ENCODE measurements at places on chromosomes 3 and 15.

- no peak for DNase-seq
These were observed 82.2 kb downstream of the SSR3 start for GRCh38 chr3:156472684-156473083.

- no peak for DNase-seq
These were observed 301.6 kb upstream of the THBS1 start for GRCh38 chr15:39279311-39279710.

GRCh38 chr3:20912406-20912805 is 726.4 kb upstream of the SGO1 start:
- DNase-seq: no peak

GRCh38 chr3:43198791-43199644 is 87.3 kb upstream of the SNRK start:
- no peak for DNase-seq

DNA sequence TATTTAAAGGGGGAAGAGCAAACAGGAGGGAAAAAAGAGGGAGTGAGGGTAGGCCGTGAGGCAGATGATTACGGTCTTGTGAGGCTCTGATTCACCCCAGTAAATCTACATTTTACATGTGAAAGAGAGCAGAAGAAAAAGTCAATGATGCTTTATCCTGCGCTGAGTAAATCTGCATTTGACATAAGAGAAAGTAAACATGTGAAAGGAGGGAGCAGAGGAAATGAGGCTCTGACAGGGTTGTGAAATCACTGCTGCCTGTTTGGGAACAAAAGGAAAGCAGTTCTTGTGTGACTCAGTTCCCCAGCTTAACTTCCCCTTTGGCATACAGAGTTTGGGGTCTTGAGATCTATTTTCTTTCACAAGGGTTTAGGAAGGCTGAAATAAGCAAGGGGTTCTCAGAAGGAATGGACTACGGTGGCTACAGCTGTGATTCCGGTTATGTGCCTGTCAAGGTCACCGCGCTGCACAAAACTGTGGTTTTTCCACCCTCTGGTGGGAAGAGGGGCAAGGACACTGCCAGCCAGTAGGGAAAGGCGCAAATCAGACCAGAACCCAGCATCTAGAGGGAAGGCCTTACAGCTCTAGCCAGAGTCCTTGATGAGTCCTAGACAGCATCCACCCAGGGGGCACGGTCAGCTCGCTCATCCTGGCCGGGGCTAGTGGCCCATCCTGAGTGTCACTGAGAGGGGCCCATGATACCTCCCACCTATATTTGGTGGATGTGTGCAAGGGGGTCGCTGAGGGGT is 18.9 kb upstream of the HCN4 start:
- no peak for DNase-seq

DNA sequence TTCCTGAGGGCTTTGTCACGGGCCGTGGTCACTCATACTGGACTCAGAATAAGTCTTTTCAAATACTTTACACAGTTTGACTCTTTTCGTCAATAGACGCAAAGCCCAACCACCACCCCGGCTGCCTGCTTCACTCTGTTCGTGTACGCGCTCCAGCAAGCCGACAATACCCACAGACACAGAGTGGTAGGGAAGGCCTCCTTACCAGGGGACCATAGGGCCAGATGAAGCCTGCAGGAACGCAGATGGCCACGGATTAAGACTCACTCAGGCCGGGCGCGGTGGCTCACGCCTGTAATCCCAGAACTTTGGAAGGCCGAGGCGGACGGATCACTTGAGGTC is 29.7 kb downstream of the EFCAB12 start:
- no peak for DNase-seq

DNA sequence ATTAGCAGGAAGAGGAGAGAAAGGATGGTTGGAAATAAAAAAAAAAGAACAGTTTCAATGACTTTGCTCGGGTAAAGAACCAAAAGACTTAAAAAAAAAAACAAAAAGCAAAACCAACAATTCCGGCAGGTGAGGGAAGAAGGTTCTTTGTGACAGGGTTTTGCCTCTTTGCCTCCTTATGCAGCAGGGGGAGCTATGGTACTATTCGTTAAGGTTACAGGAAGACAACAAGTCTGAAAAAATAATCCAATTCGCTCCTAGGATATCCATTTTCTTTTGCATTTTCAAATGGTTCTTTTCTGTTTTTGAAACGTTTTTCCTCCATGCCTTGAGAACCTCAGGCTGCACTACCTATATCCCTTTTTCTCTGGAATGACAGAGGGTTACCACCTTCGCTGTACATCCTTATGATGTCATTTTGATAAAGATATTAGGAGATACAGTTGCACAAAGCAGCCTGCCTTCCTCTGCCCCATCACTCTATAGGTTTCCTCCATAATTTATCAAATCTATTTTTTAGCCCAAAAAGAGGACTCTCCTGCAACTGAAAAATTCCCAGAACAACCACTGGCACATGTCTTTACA is 55.0 kb downstream of the CFAP20DC start:
- no peak for DNase-seq

GRCh38 chr3:157738441-157738840 is 235.2 kb upstream of the VEPH1 start:
- no peak for DNase-seq

DNA sequence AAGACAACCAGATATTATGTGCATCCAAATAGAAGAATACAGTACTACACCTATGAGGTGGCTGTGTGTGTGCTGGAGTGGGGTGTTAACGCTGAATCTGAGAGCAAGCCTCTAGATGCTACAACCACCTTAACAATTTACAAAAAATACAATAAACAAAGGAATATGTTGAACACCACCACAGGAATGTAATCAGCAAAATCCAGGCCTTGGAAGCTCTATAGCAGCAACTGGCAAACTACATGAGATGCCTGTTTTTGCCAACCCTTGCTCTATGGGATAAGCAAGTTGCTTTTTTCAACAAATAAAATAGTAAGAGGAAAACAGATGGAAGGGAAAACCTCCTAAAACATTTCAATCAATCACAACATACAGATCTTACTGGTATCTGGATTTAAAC is 23.9 kb downstream of the SLTM start:
- no peak for DNase-seq

DNA sequence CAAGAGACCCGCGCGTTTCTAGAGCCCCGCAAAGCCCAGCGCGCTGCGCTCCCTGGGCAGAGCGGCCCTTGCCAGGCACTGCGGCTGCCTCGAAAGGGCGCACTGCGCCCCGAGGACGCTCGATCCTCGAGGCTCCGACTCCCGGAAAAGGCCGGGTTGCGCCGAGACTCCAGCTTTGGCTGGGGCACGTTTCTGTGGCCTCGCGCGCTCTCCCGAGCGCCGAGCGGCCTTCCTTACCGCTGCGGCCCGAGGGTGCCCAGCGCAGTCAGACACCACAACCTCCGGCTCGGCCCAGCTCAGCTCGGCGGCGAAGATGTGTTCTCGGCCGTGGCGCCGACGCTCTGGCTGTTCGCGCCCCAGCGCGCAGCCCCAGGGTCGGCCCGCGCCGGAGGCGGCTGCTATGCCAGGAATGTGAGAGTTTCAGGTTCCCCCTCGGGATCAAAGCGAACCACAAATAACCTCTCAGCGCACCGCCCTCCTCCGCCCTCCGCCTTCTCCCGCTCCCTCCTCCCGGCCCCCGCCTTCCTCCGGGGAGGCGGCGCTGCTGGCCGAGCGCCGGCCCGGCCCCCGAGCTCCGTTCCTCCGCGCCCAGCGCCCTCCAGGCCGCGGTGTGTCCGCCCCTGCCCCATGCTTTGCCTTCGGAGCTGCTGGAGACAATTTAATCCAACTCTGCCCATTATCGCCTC is at the start of gene AMOTL2:
Gene AMOTL2, minus strand, starts transcription at position 343 of the 686 bp plus-strand sequence. CDS start 3,014 bp downstream, outside the sequence.
- DNase-seq: no peak

- no peak for DNase-seq
These were observed 46.3 kb downstream of the LIMD1 start for GRCh38 chr3:45640724-45641361.

GRCh38 chr3:138817695-138818094 is 17.0 kb downstream of the PIK3CB start:
- DNase-seq: no peak

DNA sequence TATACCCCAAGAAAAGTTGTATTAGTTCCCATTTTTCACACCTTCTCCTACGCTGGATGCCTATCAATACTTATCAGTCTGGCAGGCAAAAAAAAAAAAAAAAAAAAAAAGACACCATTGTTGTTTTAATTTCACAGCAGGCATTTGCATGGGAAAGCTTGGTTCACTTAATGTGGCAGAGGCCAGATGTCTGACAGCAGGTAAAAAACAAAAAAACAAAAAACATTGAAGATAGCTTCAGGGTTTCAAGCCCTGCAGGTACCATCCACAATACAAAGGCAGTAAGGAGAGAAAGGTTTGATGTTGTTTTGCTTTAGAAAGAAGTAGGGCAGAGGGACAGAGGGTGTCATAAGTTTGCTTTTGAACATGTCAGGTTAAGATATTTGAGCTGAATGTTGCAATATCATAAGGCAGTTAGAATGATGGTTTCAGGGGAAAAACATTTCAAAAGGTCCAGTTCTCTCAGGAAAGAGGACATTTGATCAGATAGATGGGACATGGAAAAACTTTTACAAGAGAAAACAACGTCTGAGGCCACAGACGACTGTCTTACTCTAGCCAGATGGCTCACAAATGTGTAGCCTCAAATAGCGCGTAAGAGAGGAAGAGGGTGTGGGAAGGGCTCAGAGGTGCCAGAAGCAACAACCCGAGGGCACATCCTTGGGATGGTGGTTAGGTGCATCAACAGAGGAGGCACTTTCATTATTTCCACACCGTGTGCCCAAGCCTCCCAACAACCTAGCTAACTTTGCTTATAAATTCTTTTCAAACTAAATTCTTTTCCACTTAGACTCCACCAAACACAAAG is 25.7 kb downstream of the PCOLCE2 start:
- no peak for DNase-seq

GRCh38 chr15:63080634-63081250 is 38.2 kb downstream of the TPM1 start:
- DNase-seq: no peak

- no peak for DNase-seq
These were observed 29.5 kb upstream of the USP3 start for GRCh38 chr15:63474810-63475316.

DNA sequence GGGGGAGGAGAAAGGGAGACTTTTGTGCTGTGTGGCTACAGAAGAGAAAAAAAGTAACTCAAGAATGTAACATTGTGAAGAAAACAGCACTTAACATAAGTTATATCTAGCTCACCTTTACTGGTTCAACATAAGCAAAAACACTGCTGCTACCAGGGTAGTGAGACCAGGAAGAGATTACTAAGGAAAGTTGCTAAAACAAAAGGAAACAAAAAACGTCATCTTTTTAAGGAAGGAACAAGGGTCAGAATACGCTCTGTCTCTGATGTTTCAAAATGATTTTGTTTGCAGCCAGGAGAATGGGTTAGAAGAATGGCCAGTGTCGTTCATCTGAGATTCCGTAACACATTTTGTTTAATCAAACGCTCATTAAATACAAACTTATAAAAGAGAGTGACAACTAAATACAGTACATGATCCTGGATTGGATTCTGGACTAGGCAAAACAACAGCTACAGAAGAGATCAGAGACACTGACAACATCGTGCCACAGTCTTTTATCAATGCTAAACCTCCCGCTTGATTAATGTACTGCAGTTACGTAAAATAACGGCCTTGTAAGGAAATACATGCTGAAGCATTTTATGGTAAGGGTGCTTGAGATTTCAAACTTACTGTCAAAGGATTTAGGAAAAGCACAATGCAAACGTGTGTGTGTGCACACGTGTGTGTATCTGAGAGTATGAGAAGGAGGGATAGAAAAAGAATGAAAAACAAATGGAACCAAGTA is 67.7 kb downstream of the FOXP1 start:
- DNase-seq: no peak

- no peak for DNase-seq
These were observed 285.8 kb upstream of the GADL1 start for GRCh38 chr3:31180274-31180673.

GRCh38 chr15:90790561-90790960 is 73.4 kb downstream of the BLM start:
- DNase-seq: no peak

DNA sequence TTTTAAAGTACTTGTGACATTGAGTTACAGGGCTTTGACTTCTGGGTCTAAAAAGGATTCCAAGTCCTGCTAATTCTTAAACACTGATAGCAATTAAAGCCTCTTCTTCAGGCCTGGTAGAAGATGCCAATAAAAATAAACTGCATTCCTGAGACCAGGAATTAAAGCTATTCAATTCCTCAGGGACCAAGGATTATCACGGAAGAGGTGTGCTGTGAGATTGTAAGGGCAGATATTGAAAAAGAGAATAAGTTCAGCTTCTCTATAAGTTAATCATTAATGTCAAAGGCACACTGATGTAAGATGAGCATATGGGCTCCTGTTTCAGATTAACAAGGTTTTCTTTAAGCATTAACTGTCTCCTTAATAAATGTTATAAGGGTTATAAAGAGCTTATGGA is 611.3 kb downstream of the SI start:
- no peak for DNase-seq

DNA sequence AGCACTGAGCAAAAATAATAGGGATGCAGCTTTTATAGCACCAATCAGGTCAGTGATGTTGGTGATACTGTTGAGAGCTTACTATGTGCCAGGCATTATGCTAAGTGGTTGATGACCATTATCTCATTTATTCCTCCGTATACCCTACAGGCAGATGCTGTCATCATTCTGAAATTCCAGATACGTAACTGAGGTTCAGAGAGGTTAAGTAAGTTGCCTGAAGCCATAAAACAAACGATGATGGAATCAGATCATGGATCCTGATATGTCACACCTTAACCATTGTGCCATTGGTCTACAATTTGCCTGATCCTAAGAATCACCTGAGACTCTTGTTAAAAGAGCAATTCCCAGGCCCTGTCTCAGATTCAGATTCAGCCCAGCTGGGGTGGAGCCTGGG is 49.5 kb downstream of the ST6GAL1 start:
- no peak for DNase-seq

- DNase-seq: no peak
These were observed 214.5 kb upstream of the P2RY1 start for GRCh38 chr3:152620395-152620794.

GRCh38 chr15:22947101-22948000 is 32.8 kb downstream of the CYFIP1 start:
- DNase-seq: no peak

GRCh38 chr3:50128001-50128400 is 27.1 kb upstream of the SEMA3F start:
- no peak for DNase-seq

DNA sequence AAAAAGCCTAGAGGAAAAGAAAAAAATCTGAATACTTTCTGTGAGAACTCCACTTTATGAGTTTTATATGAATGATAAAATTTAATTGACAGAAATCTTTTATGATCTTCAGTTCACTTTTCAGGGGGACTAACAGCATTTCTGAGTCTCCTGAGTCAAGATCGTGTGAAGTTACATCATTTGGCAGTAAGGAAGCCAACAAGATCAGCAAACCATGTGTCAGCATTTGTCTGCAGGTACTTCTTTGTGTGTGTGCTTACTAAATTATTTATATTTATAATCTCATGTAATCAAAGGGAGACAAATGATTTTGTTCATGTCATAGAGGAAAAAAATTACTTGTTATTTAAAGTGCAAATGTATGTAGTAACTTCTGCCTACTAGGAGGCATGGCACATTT is 217.6 kb downstream of the MBNL1 start:
- no peak for DNase-seq

- no peak for DNase-seq
These were observed 12.0 kb downstream of the GREM1 start for GRCh38 chr15:32729700-32730395.
